Right ventricle myocardium superior (tissue), 1 donor: ENCODE measurements at places on chromosomes 7 and 10. TPM values are rescaled to one million over a fixed set of nuclear protein-coding genes. Genes with fewer than 3 reads are reported as not detected.

DNA sequence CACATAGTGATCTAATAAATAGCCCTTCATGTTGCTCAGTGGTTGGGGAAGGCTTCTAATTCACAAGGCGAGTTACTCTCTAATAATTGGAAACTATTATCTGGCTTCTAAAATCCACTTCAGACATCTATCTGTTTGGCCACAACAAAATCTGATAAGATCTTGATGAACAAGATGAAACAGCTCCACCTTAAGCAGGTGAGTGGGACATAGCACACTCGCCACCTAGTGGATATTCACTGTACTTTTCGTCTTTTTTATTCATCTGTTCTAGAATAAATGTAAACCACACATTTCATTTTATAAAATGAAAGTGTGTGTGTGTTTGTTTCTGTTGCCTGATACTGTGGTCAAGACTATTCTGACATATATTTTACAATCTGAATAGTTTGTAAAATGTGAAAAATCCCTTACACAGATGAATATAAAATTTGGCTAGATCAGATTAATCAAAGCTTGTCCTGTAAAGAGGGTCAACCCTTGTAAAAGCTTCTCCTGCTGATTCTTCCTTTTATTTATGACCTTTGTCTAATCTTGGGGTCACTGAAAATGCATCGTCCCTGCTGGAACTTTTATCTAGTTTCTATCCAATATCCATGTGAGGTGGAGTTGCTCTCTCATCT lies 26.5 kb upstream of the CNTNAP2 start:
- DNase-seq, result no peak

- peak; percentile 81 for DNase-seq
These were observed 3.4 kb downstream of the PALD1 start for GRCh38 chr10:70481831-70482530.

DNA sequence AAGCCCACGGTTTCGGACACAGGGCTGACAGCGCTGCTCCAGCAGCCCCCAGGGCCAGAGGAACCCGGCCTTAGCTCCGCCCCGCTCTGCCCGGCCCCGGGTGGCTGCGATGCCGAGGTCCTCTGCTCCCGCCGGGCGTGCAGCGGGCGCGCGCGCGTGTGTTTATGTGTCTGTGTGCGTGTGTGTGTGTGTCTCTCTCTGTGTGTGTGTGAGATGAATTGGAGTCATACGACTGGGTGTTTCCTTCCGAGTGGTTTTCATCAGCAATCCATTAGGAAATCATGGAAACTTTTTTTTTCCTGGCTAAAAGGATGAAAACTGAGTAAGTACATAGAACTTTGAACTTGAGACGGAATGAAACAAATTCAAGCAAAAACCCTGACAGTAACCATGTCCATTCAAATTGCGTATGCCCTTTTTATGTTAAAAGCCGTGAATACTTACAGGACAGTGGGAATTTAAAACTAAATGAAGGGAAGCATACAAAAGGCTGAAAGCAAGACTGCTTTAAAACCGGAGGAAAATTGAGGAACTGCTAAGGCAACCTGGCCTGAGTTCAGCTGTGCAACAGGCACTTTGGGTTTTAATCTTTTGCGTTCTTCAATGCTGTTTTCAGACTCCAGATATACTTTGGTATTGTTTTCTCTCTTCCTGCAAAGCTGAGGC lies at the start of gene CPED1:
TSS of gene CPED1 (plus strand) at position 121 of the 666 bp plus-strand sequence. CDS start 911 bp downstream, outside the sequence.
- peak; percentile 89 for DNase-seq

DNA sequence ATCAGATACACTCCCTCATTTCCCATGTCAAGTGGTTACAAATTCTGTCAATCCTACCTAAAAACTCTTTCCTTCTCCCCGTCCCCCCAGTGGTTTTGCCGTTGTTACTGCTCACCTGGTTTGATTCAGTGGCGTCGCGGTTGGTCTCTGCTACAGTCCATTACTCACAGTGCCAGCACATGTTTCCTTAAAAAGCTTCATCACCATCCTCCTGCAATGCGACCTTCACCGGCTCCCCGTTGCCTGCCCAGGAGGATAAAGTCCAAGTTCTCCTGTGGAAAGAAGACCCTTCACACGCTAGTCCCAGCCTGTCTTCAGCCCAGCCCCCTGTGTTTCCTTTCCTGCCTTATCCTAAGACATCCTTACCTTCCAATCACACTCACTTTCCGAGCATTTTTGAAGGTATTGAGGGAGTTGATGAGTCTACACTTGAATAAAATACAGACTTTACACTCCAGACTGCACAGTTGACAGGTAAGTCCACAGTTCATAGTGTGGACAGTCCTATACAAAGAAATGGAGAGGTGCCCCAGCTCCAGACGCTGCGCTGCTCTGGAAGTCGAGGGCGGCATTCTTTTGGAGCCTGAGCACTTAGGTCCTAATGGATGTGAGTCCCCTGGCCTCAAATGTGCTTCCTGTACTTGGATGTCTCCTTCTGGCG lies 3.4 kb upstream of the LARP4B start:
- no peak for DNase-seq

- peak; percentile 68 for DNase-seq
These were observed 48.8 kb upstream of the CARD11 start for GRCh38 chr7:3092468-3092867.

GRCh38 chr10:133462512-133463305 lies 9.0 kb downstream of the SCART1 start:
- DNase-seq, result no peak

DNA sequence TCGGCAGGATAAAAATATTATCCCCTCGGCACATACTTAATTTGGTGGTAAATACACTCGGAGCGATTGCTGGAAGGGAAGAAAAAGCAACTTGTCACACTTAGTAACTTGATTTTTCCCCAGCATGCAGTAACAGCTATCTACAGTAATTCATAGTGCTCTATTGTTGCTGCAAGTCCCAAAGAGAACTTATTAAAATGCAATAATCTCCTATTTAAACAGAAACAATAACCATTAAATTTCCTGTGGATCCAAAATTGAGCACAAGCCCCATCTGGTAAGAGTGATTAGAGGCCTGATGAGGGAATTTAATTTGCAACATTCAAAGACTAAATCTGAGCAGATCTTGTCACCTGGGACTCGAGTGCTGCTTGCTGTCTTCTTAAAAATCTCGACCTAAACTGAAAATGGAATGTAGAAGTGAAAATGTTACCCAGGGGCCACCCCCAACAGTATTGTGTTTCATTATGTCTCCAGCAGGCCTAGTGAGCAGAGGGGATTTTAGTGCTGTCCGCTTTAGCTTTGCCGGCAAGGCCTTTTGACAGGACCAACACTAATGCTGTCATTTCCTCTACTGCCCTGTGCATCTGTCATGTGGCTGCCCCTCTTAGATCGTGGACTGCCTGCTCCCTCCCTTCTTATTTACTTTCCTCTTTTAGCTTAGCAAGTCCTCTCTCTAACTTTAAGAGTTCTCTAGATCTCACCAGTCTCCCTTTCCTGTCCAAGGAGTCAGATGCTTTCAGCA lies 639.7 kb downstream of the AUTS2 start:
- no peak for DNase-seq

DNA sequence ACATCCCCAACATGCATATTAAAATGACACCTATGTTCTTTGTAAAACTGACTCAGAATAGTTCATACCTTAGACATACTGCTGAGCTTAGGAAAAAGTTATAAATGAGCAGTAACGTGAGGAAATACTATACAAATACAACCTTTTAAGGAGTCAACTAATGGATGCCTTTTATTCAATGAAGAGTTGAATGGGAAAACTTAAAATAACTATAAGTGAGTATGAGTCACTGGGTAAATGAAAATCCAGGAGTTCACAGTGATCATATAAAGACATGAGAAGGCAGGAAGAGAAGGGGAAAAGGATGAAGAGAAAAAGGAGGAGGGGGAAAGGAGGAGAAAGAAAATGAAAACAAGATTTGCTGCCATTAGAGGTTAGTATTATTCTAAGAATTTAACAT lies 157.8 kb upstream of the PCDH15 start:
- DNase-seq, result no peak

GRCh38 chr10:86727470-86727869 lies 28.9 kb upstream of the BMPR1A start:
- DNase-seq, result no peak

DNA sequence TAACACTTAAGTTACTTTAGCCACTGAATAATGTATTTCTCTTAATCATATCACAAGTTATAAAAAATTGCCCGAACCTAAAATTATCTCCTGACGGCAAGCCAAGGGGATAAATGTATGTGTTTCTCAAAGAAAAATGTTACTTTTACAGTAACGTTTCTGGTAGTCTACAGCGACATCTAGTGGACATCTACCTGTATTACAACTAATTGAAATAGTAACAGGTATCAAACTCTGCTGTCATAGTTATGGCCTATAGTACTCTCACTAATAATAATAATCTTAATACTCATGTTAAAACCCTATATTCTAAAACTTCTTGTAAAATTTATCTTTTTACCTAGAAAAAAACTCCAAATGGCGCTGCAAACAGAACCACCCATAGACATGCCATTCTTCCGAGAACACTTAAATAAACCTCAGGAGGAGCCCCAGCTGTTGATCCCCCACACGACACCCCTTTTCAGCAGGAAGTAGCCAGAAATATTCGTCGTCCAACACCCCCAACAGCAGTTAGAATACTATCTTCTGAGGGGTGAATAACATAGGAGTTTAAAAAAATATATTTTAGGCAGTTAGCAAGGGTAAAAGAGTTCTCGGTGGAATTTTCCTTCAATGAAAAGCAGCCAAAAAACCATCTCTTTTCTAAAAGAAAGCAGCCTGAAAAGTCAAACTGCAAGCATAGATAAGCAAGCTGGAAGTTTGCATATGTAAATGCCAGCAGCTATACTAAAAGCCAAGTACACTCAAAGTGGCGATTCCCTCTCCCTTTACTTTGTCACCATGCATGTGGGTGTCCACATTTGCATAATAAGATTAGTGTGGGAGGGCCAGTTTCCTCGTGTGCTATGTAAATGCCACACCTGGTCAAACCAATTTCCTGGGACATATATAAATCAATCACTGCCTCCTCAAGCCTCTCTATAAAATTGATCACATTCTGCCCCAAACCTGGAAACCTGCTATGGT lies 40.5 kb upstream of the ZNF107 start:
- DNase-seq, result no peak

DNA sequence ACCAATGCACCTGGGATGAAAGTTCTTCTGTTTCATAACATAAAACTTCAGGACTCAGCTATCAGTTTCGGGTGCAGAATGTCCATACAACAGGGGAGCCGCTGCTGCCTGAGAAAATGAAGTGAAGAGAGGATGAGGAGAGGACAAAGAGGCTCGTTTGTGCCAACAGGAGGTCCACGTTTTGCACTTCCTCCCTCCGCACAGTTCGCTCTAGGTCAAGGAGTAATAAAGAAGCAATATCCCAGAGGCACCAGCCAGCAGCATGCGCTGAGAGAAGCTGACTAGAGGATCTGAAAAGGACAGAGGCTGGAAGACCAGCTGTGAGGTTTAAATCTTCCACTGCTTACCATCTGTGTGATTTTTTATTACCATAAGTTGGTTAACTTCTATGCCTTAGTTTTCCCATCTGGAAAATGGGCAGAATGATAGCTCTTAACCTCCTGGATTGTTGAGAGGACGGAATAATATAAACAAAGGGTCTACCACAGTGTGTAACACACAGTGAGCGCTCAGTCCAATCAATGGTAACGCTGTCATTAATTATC lies 709 bp downstream of the GPAM start:
- no peak for DNase-seq

- DNase-seq, result peak; percentile 41
These were observed 91.4 kb downstream of the GPR85 start for GRCh38 chr7:112995059-112995824.

- no peak for DNase-seq
These were observed 220.5 kb downstream of the TCERG1L start for GRCh38 chr10:131090761-131091661.

Gene CYP3A4
- 0.70 TPM for total RNA-seq

Gene KIF11
- 0.78 TPM for total RNA-seq

Gene FAM25C
- total RNA-seq, result not detected

Gene CALHM2
- 11.6 TPM for total RNA-seq

Gene PCDH15
- 0.16 TPM for total RNA-seq
